Stomach (tissue), 19 donors: ENCODE measurements at places on chromosomes 11 and 22.

- H3K36me3 ChIP-seq, result no peaks in the 10 kb centered on the region
- H3K27me3 ChIP-seq, result no peaks in the 10 kb centered on the region
- no peak overlapping the region for H3K27ac ChIP-seq
- peaks cover 18% of the 10 kb centered on the region for H3K4me1 ChIP-seq
- no peak overlapping the region for H3K4me3 ChIP-seq
Observed at GRCh38 chr22:39593066-39593930, 22.7 kb downstream of the CACNA1I start.

GRCh38 chr11:120372296-120372695 lies 36.1 kb downstream of the ARHGEF12 start:
- H3K27ac ChIP-seq, result no peak overlapping the region
- no peaks in the 10 kb centered on the region for H3K36me3 ChIP-seq
- no peak overlapping the region for H3K4me3 ChIP-seq
- H3K27me3 ChIP-seq, result no peaks in the 10 kb centered on the region
- H3K4me1 ChIP-seq, result peaks cover 16% of the 10 kb centered on the region

- H3K27me3 ChIP-seq, result peaks cover 11% of the 10 kb centered on the region
- no peaks in the 10 kb centered on the region for H3K4me1 ChIP-seq
- no peak overlapping the region for H3K27ac ChIP-seq
Observed at GRCh38 chr11:131460931-131461330, 90.5 kb downstream of the NTM start.

- no peak for DNase-seq
- no peaks in the 10 kb centered on the region for H3K27me3 ChIP-seq
- no peaks in the 10 kb centered on the region for H3K36me3 ChIP-seq
- H3K27ac ChIP-seq, result no peak overlapping the region
Observed at GRCh38 chr11:95378111-95378510, 147.1 kb upstream of the SESN3 start.

GRCh38 chr22:35347462-35347861 lies 33.4 kb upstream of the HMOX1 start:
- no peak overlapping the region for H3K27ac ChIP-seq
- peaks cover 63% of the 10 kb centered on the region for H3K36me3 ChIP-seq
- no peak overlapping the region for H3K4me3 ChIP-seq
- H3K4me1 ChIP-seq, result peaks cover 20% of the 10 kb centered on the region
- H3K27me3 ChIP-seq, result no peaks in the 10 kb centered on the region
- DNase-seq, result no peak

DNA sequence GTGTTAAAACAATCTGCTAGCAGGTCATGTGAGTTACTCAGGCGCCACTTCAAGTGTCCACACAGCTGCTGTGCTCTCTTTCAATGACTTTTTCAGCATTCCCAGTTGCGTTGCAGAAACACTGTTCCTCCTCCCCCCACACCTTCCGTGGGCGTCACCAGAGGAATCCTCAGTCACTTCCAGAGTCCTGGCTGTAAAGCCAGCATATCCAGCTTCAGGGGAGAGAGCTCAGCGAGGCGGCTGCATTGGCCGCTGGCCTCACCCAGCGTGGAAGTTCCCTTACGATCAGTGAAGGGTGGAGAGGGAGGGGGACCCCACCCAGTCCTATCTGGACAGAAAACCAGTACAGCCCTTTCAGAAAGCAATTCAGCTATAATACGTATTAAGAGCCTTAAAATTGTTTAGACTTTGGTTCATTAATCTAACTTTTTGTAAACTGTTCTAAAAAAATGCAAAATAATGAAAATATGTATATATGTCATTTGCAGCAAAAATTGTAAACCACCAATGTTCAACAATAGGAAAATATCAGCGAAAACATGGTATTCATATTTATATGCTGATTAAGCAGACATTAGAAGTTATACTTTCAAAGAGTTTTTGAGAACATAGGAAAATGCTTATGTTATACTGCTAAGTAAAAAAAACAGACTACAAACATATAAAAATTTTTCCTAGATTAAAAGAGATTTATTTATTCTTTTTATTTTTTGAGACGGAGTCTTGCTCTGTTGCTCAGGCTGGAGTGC lies 2.8 kb upstream of the ANO9 start:
- DNase-seq, result peak; percentile 76
- no peaks in the 10 kb centered on the region for H3K36me3 ChIP-seq
- H3K27me3 ChIP-seq, result peaks cover 47% of the 10 kb centered on the region
- H3K4me1 ChIP-seq, result peaks cover 43% of the 10 kb centered on the region
- H3K4me3 ChIP-seq, result no peak overlapping the region
- H3K27ac ChIP-seq, result no peak overlapping the region

DNA sequence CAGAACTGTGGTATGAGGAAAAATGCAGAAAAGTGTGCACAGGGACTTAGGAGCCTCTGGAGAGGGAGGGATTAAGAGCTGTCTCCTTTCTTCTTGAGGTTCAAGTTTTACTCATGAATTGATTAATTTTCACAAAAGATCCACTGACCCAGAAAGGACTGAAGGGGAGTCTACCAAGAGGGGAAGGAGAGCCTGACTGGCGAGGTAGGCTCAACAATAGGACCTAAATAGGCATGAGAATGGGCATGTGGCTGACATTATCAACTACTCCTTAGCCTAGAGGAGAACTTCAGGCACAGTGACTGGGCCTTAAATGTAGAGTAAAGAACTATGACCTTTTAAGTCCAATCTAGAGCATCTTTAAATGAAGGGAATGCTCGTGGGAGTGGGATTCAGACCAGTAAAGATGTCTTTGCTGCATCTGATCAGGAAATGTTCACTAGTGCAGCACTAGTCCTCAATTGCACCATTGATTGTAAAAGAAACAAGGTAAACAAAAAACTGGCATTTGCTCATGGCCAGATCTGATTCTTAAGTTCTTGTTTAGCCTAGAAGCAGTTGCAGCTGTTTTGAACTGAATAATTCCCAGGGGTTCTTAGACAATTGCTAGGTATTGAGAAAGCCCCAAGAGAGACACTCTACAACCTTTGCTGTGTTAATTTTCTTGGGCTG lies 135.6 kb downstream of the RAB38 start:
- H3K27ac ChIP-seq, result no peak overlapping the region
- H3K36me3 ChIP-seq, result no peaks in the 10 kb centered on the region
- no peak overlapping the region for H3K4me3 ChIP-seq
- H3K4me1 ChIP-seq, result no peaks in the 10 kb centered on the region
- no peak for DNase-seq
- H3K27me3 ChIP-seq, result no peaks in the 10 kb centered on the region

DNA sequence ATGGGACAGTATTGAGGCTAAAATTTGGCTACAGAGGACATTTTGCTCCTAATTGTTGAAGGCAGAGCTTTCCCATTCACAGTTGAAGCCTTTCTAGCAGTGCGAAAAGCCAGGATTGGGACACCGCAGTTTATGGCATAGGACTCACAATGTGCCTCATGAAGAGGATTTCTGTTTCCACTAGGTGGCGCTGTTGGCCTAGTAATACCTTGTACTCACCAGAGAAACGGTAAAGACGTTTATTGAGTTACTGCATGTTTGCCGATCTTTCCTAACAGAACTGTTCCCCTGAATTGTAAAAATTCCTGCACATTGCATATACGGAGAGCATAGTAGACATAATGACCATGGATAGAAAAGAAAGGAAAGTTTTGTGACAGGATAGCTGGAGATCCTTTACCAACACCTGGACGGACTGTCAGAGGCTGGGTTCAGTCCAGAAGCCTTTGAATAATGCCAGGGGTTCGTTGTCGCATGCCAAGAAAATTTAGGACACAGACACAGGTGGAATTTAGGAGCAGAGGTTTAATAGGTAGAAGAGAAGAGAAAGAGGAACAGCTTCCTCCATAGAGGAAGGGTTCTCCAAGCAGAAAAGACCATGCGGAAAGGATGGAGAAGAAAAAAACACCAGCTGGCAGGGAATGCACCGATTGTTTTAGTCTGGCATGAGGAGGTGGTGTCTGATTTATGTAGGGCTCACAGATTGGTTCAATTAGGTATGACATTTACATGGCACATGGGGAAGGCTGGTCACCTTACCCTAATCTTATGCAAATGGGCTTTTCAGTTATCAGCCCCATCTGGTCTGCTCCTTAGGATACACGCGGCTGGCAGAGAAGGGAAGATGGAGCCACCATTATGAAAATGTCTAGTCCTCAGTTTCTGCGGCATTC lies 10.8 kb upstream of the OR51D1 start:
- H3K27ac ChIP-seq, result no peak overlapping the region
- H3K4me1 ChIP-seq, result no peaks in the 10 kb centered on the region
- H3K4me3 ChIP-seq, result no peak overlapping the region
- H3K27me3 ChIP-seq, result no peaks in the 10 kb centered on the region

GRCh38 chr22:40410731-40411505 lies 40.5 kb downstream of the SGSM3 start:
- DNase-seq, result no peak
- peaks cover 33% of the 10 kb centered on the region for H3K4me1 ChIP-seq
- peaks cover 68% of the 10 kb centered on the region for H3K36me3 ChIP-seq
- H3K27me3 ChIP-seq, result no peaks in the 10 kb centered on the region
- H3K27ac ChIP-seq, result peak overlapping the region; percentile 40

DNA sequence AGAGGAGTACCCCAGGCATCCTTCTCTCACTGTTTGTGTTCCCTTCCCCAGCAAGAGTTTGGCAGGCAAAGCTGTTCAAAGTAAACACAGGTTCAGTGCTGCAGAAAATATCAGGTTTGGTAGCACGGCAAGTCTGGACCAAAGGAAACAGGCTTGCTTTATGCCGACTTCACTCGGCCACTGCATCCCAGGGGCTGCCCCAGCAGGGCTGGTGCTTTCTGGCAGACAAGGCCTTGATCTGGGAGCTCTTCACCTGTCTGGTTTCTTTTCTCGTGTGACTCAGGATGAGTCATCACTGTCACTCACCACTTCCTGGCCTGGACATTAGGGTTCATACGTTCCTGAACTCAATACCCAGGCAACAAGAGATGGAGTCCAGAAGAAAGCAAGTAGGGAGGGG lies 52.6 kb upstream of the NAV2 start:
- H3K27ac ChIP-seq, result peak overlapping the region; percentile 48
- no peaks in the 10 kb centered on the region for H3K27me3 ChIP-seq
- no peaks in the 10 kb centered on the region for H3K4me1 ChIP-seq
- no peak overlapping the region for H3K4me3 ChIP-seq
- H3K36me3 ChIP-seq, result no peaks in the 10 kb centered on the region
- no peak for DNase-seq

GRCh38 chr22:37971475-37972434 lies 12.6 kb downstream of the SOX10 start:
- H3K27ac ChIP-seq, result no peak overlapping the region
- H3K36me3 ChIP-seq, result peaks cover 21% of the 10 kb centered on the region
- no peak for DNase-seq
- no peaks in the 10 kb centered on the region for H3K4me1 ChIP-seq
- H3K27me3 ChIP-seq, result no peaks in the 10 kb centered on the region
- H3K4me3 ChIP-seq, result no peak overlapping the region

GRCh38 chr11:91248199-91248807 lies 976.3 kb upstream of the FAT3 start:
- no peaks in the 10 kb centered on the region for H3K27me3 ChIP-seq
- peak; percentile 63 for DNase-seq
- H3K36me3 ChIP-seq, result no peaks in the 10 kb centered on the region
- H3K4me3 ChIP-seq, result no peak overlapping the region
- H3K27ac ChIP-seq, result no peak overlapping the region
- no peaks in the 10 kb centered on the region for H3K4me1 ChIP-seq

- no peaks in the 10 kb centered on the region for H3K36me3 ChIP-seq
- H3K4me3 ChIP-seq, result peak overlapping the region; percentile 35
- peak overlapping the region; percentile 53 for H3K27ac ChIP-seq
- peaks cover 45% of the 10 kb centered on the region for H3K4me1 ChIP-seq
- DNase-seq, result peak; percentile 91
- no peaks in the 10 kb centered on the region for H3K27me3 ChIP-seq
Observed at GRCh38 chr11:116835791-116836631, 1.4 kb downstream of the APOA1 start.

DNA sequence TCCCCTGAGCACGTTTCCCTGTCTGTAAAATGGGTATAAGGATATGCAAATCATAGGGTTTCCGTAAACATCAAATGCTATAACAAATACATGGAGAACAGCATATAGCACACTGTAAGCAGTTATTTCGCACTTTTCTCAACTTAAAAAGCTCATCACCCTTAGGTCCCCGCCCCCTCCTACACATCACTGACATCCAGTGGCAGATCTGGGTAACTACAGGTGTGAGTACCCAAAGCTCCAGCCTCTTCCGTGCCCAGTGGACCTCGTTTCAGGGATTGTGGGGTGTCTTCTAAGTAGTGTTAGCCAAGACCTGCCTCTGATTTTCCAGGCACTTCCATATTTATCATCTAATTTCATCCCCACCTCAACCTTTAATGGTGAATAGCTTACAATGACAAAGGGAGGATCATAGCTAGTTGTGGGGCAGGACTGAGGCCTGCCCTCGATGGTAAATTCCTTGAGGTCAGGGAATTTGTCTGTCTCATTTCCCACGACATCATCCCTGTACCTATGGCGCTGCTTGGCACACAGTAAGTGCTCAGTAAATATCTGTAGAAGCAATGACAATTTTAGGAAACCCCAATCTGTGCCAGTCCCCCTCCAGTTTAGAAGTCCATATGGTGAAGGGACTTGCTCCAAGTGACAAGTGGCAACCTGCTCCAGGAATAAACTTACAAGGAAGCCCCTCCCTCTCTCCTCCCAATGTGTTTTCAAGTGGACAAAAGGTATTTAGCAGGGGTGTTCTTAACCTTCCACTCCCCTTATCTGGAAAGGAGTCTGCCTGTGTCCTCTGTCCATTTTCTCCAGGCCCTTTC lies 340.5 kb downstream of the TENM4 start:
- no peak overlapping the region for H3K27ac ChIP-seq
- no peaks in the 10 kb centered on the region for H3K36me3 ChIP-seq
- H3K4me3 ChIP-seq, result no peak overlapping the region
- H3K4me1 ChIP-seq, result no peaks in the 10 kb centered on the region
- peak; percentile 32 for DNase-seq

- peak overlapping the region; percentile 98 for H3K27ac ChIP-seq
- H3K4me1 ChIP-seq, result peaks cover 13% of the 10 kb centered on the region
- H3K4me3 ChIP-seq, result peak overlapping the region; percentile 82
- H3K27me3 ChIP-seq, result no peaks in the 10 kb centered on the region
- H3K36me3 ChIP-seq, result no peaks in the 10 kb centered on the region
Observed at GRCh38 chr11:46118702-46119351, 2.4 kb downstream of the PHF21A start.

DNA sequence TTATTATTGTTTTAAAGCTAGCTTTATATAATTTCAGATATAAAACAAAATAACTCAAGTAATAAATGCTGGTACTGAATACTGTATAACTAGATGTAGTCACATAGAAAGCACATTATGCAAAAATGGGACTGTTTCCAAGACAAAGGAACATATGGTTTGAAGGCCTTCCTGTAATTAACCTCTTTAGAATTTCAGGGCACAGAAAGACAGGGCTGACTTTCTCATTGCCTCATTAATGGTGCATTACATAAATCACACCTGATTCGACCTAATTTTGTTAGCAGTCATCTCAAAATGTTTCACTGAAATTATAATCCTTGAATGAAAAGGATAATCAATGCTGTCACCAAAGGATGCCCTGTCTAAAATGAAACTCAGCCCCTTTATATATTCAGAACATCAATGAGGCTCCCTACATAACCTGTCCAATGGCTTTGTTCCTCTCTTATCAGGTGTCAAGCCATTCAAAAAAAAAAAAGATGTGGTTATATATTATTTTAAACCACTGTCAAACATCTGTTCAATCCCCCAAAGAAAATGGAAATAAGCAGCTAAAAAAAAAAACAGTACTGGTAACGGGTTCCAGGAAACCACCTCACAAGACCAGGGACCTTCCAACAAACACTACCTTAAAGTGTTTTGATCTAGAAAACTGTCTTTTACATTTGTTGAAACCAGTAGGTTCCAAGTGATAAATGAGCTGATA lies 77.4 kb downstream of the FAM168A start:
- no peaks in the 10 kb centered on the region for H3K27me3 ChIP-seq
- H3K4me1 ChIP-seq, result no peaks in the 10 kb centered on the region
- no peak overlapping the region for H3K4me3 ChIP-seq
- peak; percentile 34 for DNase-seq
- no peak overlapping the region for H3K27ac ChIP-seq
- no peaks in the 10 kb centered on the region for H3K36me3 ChIP-seq

- H3K36me3 ChIP-seq, result no peaks in the 10 kb centered on the region
- H3K27ac ChIP-seq, result no peak overlapping the region
- H3K4me3 ChIP-seq, result no peak overlapping the region
- H3K27me3 ChIP-seq, result no peaks in the 10 kb centered on the region
- H3K4me1 ChIP-seq, result peaks cover 12% of the 10 kb centered on the region
Observed at GRCh38 chr11:66022401-66023185, 3.7 kb downstream of the CATSPER1 start.
